ENCODE measurements at places on chromosomes 1 and 21. TPM values are rescaled to one million over a fixed set of nuclear protein-coding genes. Genes with fewer than 3 reads are reported as not detected.
A peak's percentile ranks its signal among the peaks of the same experiment; 100 is the strongest.

The LHX8 gene
- 0.87 TPM for total RNA-seq

The NIBAN1 gene
- total RNA-seq: 11.1 TPM

The MRPL55 gene
- 64.8 TPM for total RNA-seq

The NUF2 gene
- total RNA-seq: 7.0 TPM

DNA sequence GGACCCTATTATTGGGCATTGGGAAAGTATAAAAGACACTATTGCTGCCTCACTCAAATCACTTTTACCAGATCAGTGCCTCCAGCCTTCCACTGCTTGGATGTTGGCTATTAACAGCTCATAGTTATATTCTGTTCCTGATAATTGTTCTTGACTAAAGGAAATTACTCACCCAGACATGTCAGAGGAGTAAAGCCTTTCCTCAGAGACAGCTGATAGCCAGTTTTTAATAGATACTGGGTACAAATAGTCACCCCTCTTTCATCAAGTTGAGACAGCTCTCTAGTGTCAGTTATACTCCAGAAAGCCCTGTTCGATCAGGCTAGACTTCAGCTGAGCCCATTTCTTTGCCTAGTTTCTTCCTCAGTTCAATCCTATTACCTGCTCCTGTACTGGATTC is 876.1 kb upstream of the B3GALT2 start:
- H3K27ac ChIP-seq: peak overlapping the region; percentile 52
- H3K36me3 ChIP-seq: no peaks in the 10 kb centered on the region
- no peaks in the 10 kb centered on the region for H3K27me3 ChIP-seq
- no peaks in the 10 kb centered on the region for H3K4me1 ChIP-seq
- H3K4me3 ChIP-seq: no peak overlapping the region

- no peak overlapping the region for H3K27ac ChIP-seq
- no peak overlapping the region for H3K4me3 ChIP-seq
- H3K4me1 ChIP-seq: no peaks in the 10 kb centered on the region
- no peaks in the 10 kb centered on the region for H3K36me3 ChIP-seq
These were observed 24.2 kb downstream of the FHAD1 start for GRCh38 chr1:15271196-15271595.

The MTMR11 gene
- 37.0 TPM for total RNA-seq

GRCh38 chr1:151867765-151868411 is 14.4 kb upstream of the THEM5 start:
- no peaks in the 10 kb centered on the region for H3K27me3 ChIP-seq
- no peaks in the 10 kb centered on the region for H3K4me1 ChIP-seq
- DNase-seq: no peak
- no peaks in the 10 kb centered on the region for H3K36me3 ChIP-seq
- no peak overlapping the region for H3K27ac ChIP-seq

The GNPAT gene
- 63.9 TPM for total RNA-seq

DNA sequence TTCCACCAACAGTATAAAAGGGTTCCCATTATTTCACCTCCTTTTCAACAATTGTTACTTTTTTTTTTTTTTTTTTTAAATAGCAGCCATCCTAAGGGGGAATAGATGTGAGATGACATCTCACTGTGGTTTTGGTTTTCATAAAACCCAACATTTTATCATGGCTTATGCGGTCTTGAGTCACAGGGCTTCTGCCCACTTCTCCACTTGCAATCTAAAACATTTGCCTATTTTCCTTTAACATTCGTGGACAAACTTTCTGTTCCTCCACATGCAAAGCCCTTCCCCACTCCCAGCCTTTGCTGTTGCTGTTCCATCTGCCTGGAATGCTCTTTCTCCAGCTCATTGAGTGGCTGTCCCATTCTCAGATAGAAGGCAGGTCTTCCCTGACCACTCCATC is 239.7 kb upstream of the KCNK2 start:
- no peaks in the 10 kb centered on the region for H3K27me3 ChIP-seq
- DNase-seq: no peak
- H3K27ac ChIP-seq: no peak overlapping the region
- no peak overlapping the region for H3K4me3 ChIP-seq

- no peak overlapping the region for H3K4me3 ChIP-seq
- no peak for DNase-seq
- H3K27ac ChIP-seq: no peak overlapping the region
- peaks cover 7% of the 10 kb centered on the region for H3K4me1 ChIP-seq
- no peaks in the 10 kb centered on the region for H3K36me3 ChIP-seq
These were observed 1.4 kb downstream of the MAP1LC3C start for GRCh38 chr1:241997401-241997998.

- H3K4me1 ChIP-seq: no peaks in the 10 kb centered on the region
- no peak overlapping the region for H3K4me3 ChIP-seq
- no peaks in the 10 kb centered on the region for H3K27me3 ChIP-seq
- DNase-seq: no peak
- H3K27ac ChIP-seq: no peak overlapping the region
These were observed 116.7 kb downstream of the LACTBL1 start for GRCh38 chr1:22855668-22856606.

DNA sequence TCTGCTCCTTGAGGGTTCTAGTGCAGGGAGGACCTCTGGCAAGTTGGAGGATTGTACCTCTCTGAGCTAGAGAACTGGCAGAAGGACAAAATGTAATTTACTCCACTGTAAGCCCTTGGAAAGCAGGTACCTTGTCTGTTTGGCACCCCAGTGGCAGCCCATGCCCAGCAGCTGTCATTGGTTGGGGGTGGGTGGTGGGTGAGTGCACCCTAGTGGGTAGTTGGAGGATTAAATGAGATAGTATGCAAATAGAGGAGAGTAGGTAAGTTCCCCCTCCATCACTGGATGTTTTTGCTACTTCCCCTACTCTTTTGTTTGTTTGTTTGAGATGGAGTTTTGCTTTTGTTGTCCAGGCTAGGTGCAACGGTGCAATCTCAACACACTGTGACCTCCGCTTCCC is 69.8 kb downstream of the RYR2 start:
- no peaks in the 10 kb centered on the region for H3K27me3 ChIP-seq
- no peaks in the 10 kb centered on the region for H3K4me1 ChIP-seq
- no peak overlapping the region for H3K4me3 ChIP-seq
- H3K27ac ChIP-seq: no peak overlapping the region
- DNase-seq: no peak
- no peaks in the 10 kb centered on the region for H3K36me3 ChIP-seq

The DNAJC8 gene
- total RNA-seq: 69.8 TPM

DNA sequence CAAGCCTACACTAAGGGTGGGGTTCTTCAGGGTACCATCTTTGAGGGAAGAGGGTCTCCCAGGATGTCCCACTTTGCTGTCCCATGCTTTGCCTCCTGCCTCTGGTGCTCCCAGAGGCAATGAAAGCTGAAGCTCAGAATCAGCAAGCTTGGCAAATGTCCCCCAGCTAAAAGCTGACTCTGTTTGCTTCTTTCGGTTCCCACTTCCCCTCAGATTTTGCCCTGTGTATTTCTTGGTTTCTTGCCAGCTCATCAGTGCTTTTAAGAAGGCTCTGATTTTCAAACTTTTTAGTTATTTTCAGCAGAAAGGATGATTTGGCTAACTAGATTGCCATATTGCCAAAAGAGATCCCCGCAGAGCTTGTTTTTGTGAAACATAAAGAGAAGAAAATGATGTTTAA is 33.1 kb upstream of the COG2 start:
- no peaks in the 10 kb centered on the region for H3K36me3 ChIP-seq
- DNase-seq: no peak
- H3K4me3 ChIP-seq: no peak overlapping the region
- no peak overlapping the region for H3K27ac ChIP-seq
- no peaks in the 10 kb centered on the region for H3K27me3 ChIP-seq
- peaks cover 11% of the 10 kb centered on the region for H3K4me1 ChIP-seq

DNA sequence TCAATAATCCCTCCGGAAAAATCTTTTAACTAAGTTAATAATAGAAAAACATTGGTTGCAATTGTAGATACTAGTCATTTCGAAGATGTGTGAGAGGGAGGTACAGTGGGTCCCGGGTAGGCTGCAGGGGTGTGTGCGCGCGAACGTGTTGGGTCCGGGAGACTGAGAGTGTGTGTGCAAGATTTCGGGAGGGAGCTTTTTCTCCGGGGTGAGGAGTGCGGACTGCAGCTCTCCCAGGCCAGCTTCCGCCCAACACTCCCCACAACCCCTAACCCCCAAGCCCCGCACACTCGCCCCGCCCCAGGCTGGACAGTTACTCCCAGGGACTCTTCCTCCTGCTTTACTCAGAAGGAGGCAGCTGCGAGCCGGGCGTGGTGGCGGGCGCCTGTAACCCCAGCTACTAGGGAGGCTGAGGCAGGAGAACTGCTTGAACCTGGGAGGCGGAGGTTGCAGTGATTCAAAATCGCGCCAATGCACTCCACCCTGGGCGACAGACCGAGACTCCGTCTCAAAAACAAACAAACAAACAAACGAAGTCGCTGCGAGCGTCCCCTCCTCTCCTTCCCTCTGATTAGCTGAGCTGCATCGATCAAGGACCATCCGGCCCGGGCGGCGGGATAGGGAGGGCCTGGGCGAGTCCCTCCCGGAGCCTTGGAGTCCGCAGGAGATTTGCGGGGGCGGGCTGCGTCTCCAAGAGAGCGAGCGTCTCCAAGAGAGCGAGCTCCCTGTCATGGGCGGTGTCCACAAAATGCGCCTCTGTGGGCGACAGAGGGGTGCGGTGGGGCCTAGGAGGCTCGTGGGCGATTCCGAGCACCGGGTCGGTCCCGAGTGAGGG is 28.3 kb upstream of the PPM1J start:
- no peaks in the 10 kb centered on the region for H3K36me3 ChIP-seq
- no peak overlapping the region for H3K4me3 ChIP-seq
- H3K27me3 ChIP-seq: peaks cover 20% of the 10 kb centered on the region
- no peak for DNase-seq

DNA sequence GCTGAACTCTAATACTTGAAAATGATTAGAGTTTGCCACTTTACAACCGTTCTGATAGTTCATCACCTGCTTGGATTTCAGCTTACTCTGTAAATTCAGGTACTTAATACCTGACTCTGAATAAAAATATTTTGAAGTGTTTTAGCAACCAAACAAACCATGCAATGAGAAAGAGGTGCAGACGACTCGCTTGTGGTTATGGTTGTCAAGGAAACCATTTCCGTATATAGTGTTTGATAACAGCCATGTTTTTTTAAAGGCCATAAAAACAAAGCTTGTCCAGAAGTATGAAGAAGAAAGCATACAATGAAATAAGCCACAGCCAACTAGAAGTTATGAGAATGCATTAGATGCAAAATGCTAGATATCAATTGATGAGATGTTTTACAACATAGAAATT is 167.2 kb upstream of the HMCN1 start:
- peak overlapping the region; percentile 10 for H3K27ac ChIP-seq
- DNase-seq: peak; percentile 43
- no peaks in the 10 kb centered on the region for H3K27me3 ChIP-seq
- H3K4me1 ChIP-seq: peaks cover 7% of the 10 kb centered on the region

The MSH4 gene
- 0.37 TPM for total RNA-seq

The MAEL gene
- total RNA-seq: not detected

GRCh38 chr1:2315674-2316450 is 75.5 kb downstream of the MORN1 start:
- H3K27ac ChIP-seq: peak overlapping the region; percentile 99
- DNase-seq: no peak
- H3K4me1 ChIP-seq: peaks cover 46% of the 10 kb centered on the region
- no peaks in the 10 kb centered on the region for H3K27me3 ChIP-seq
- no peaks in the 10 kb centered on the region for H3K36me3 ChIP-seq

The S100A5 gene
- not detected for total RNA-seq

GRCh38 chr1:158118713-158119402 is 61.8 kb upstream of the CD1D start:
- peak overlapping the region; percentile 50 for H3K27ac ChIP-seq
- peaks cover 4% of the 10 kb centered on the region for H3K27me3 ChIP-seq
- H3K4me1 ChIP-seq: peaks cover 14% of the 10 kb centered on the region
- H3K36me3 ChIP-seq: no peaks in the 10 kb centered on the region

- no peaks in the 10 kb centered on the region for H3K27me3 ChIP-seq
- no peaks in the 10 kb centered on the region for H3K4me1 ChIP-seq
- no peak for DNase-seq
- no peak overlapping the region for H3K4me3 ChIP-seq
- H3K36me3 ChIP-seq: no peaks in the 10 kb centered on the region
These were observed 73.3 kb downstream of the SNRPE start for GRCh38 chr1:203934651-203935050.

DNA sequence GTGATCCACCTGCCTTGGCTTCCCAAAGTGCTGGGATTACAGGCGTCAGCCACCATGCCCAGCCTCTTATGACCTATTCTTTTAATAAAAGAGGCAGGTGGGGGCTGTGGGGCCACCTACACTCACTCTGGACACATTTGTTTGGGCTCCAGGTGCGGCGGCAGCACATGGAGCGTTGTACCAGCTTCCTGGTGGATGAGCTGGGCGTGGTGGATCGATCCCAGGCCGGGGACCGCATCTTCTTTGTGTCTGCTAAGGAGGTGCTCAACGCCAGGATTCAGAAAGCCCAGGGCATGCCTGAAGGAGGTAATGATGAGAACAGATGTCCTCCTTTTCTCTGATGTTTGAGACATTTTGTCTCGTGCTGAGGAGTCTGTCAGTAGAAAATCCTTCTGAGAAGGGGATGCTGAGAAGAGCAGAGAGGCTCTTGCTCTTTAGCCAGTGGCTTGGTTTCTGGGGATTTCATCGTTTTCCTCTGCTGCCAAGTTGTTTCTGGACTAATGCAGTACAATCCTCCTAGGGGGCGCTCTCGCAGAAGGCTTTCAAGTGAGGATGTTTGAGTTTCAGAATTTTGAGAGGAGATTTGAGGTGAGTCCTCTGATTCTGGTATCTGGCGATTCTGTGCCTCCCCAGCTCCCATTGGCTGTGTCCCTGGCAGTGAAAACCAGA is 17.9 kb upstream of the MIIP start:
- H3K27me3 ChIP-seq: no peaks in the 10 kb centered on the region
- H3K4me1 ChIP-seq: no peaks in the 10 kb centered on the region
- H3K27ac ChIP-seq: no peak overlapping the region
- no peak overlapping the region for H3K4me3 ChIP-seq
- H3K36me3 ChIP-seq: no peaks in the 10 kb centered on the region

The RTCA gene
- 38.9 TPM for total RNA-seq

- peak; percentile 36 for DNase-seq
- no peaks in the 10 kb centered on the region for H3K27me3 ChIP-seq
- H3K36me3 ChIP-seq: no peaks in the 10 kb centered on the region
These were observed 650 bp downstream of the PCNX2 start for GRCh38 chr1:233294913-233295236.

The MASP2 gene
- total RNA-seq: 3.3 TPM

The PRRX1 gene
- total RNA-seq: 41.5 TPM

DNA sequence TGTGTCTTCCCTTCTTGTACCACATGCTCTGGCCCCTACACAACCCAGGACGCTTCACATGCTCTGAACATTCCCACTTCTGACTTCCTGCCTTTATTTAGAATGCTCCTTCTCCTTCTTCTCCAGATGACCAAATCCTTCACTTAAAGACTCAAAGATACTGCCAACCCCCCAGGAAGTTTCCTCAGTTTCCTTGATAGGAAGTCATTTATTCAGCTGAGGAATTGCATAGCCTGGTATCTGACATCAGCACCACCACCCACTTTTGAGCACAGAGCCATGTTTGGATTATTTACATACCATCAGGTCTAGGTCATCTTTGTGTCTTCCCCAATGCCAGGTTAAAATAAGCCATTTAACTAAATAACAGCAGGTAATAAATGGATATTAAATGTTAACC is 42.4 kb downstream of the GFI1 start:
- no peaks in the 10 kb centered on the region for H3K36me3 ChIP-seq
- DNase-seq: no peak
- no peak overlapping the region for H3K27ac ChIP-seq

- H3K36me3 ChIP-seq: no peaks in the 10 kb centered on the region
- H3K4me3 ChIP-seq: no peak overlapping the region
- no peaks in the 10 kb centered on the region for H3K27me3 ChIP-seq
These were observed 42.5 kb upstream of the POFUT2 start for GRCh38 chr21:45330075-45330781.
